ENCODE measurements at places on chromosomes 3 and 15. TPM values are rescaled to one million over a fixed set of nuclear protein-coding genes. Genes with fewer than 3 reads are reported as not detected.
A peak's percentile ranks its signal among the peaks of the same experiment; 100 is the strongest.

GRCh38 chr3:54535619-54536018 is 392.2 kb downstream of the LRTM1 start:
- DNase-seq, result no peak

- peak; percentile 81 for DNase-seq
These were observed 50.9 kb downstream of the MYL3 start for GRCh38 chr3:46812237-46812791.

- peak; percentile 53 for DNase-seq
These were observed 167.2 kb downstream of the MAGI1 start for GRCh38 chr3:65871305-65872141.

DNA sequence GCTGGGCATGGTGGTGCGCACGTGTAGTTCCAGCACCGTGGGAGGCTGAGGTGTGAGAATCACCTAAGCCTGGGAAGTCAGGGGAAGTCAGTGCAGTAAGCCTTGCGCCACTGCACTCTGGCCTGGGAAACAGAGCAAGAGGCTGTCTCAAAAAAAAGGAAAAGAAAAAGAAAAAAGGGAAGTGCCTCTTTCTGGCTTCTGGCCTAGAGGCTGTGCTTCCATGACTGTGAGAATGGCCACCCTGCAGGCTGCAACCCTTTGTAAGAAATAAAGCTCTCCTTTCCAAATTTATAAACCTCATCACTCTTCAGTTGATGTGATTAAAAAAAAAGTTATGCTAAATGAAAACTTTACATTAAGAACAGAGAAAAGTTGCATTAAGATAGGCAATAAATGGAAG is 774.3 kb downstream of the TUSC7 start:
- DNase-seq, result no peak

DNA sequence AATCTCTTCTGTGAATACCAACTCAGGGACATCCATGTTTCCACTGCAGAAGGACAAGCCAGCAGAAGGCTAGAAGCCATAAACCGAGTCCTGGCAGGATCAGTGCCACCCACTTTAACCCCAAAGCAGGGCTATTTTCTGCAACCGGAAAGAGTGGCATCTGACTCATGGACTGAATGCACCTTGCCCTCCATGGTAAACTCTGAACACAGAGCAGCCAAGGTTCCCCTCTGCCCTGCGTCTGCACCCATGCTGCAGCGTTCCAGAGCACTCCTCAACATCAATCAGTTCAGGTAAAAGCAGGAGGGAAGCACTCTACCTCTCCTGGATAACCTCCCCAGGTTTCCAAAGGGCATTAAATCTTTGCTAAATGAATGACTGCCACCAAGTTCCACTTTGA is 801 bp upstream of the NGRN start:
- DNase-seq, result peak; percentile 60

DNA sequence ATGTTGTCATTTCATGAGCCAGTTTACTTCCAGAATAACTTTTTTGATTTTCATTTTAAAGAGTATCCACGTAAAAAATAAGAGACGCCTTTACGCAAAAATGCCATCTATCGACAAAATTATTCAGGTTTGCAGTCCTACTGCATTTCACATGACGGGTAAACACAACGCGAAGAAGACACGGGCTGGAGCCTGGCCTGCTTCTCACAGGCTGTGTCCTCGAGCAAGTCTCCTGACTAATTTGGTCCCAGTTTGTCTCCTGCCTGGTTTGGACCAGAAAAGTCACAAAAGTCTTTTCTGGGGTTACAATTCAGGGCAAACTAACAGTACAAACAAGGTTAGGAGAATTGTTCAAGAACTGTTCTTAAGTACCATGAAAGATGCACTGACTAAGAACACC is 51.7 kb downstream of the CHSY1 start:
- DNase-seq, result no peak

DNA sequence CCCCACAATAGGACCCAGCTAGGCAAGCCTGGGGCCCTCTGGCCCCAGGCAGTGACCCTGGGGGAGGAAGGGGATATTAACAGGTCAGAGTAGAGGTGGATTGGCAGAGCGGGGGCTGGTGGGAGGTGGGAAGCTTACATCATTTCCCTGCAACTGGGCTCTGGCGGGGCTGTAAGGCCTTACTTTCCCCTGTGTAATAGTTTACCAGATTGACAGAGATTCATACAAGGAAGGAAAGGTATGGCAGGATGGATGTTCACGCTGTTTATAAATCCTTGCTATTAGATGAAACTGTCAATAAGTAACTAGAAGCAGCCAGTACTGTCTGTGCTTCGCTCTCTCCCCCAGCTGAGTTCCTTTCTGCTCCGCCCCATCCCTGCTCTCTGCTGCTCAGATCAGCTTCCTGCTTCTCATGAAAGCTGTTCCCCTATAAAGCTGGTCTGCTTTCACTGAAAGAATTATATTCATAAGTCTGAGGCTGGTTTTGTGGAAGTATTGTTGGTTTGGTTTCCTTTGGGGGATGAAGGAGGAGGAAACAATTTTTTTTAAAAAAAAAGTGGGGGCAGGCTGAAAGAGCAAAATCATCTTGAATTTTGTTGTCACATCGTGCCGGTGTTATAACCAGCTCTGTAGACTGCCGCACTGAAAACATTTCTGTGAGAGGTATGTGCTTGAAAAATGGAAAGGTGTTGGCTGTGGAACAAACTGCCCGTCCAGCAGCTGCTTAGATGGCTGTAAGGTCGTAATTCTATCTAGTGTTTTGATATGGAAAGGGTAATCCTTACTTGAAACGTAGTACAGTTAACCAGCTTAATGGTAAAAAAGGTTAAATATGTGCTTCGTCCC is 76.4 kb downstream of the BBX start:
- DNase-seq, result peak; percentile 18

GRCh38 chr15:39919748-39920509 is at the start of gene GPR176:
Gene GPR176 (minus strand): TSS chr15:39920266. CDS start chr15:39920026, 240 bp downstream.
- peak; percentile 31 for DNase-seq

DNA sequence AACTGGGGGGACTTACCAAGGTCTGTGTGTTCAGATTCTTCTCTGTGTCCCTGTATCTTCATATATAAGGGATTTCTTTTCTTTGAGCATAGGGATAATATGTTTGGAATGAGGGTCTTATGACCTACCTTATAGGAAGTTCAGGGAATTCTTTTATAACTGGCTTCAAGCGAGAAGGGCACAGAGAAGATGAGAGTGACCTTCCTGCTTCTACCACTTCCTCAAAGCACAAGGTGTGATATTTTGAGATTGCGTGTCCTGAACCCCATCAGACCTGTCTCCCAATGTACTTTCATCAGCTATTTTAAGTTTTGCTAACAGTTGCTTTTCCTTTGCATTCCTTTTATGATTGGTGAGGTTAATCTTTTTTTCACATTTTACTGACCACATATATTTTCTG is 3.1 kb upstream of the PSMD6 start:
- no peak for DNase-seq

- DNase-seq, result no peak
These were observed 28.8 kb upstream of the UACA start for GRCh38 chr15:70792171-70792573.

DNA sequence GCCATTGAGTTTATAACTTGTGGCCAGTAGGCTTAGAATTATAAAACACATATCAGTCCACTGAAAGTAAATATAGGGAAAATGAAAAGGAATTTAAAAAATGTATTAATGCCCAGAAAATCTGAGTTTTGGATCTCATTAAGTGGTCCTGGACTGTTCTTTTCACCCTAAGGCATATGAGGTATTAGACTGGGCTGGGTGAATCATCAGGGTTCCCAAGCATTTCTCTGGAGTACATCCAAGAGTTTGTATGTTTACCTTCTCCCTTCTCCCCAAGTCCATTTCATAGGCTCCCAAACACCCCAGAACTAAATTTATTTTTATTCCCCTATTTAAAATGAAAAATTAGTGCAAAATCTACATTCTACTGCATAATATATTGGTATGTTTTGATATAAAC is 31.9 kb upstream of the SPTSSB start:
- DNase-seq, result no peak

- no peak for DNase-seq
These were observed 3.3 kb upstream of the LRTM1 start for GRCh38 chr3:54931182-54931581.

DNA sequence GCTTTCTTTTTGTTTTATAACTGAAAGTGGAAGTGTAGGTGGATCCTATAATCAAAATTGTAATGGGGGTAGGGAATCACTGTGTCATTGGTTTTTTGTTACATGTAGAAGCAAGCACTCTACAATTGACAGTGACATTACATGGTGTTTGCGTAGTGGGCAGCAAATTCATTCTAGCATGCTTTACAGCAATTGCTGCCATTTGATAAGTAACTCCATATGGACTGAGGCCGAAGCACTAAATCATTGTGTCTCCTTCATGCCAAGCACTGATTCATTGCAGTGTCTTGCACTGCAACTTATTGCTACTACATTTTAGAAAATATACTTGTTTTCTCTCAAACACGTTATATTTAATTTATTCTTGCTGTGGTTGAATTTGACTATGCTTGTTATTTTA is 933.9 kb downstream of the NSUN3 start:
- no peak for DNase-seq

DNA sequence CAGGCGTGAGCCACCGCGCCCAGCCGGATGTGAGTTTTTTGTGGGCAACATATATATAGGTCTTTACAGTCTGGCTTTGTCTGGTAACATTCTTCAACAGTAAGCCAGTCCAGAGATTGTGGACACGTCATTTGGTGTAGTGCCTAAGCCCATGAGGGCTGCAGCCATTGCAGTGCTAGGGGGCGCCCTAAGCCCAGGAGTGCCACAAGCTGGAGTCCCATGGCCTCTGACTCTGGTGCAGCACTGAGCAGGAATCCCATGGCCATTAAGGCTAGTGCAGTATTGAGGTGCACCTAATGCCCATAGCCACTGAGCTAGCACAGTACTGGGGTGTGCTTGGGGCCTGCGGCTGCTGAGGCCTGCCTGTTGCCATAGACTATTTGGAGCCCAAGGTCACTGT is 136.4 kb upstream of the NDN start:
- DNase-seq, result no peak

GRCh38 chr3:194986208-194987043 is 284.5 kb downstream of the XXYLT1 start:
- DNase-seq, result no peak

The SH3GL3 gene
- not detected for total RNA-seq

The CCDC13 gene
- 0.60 TPM for total RNA-seq

DNA sequence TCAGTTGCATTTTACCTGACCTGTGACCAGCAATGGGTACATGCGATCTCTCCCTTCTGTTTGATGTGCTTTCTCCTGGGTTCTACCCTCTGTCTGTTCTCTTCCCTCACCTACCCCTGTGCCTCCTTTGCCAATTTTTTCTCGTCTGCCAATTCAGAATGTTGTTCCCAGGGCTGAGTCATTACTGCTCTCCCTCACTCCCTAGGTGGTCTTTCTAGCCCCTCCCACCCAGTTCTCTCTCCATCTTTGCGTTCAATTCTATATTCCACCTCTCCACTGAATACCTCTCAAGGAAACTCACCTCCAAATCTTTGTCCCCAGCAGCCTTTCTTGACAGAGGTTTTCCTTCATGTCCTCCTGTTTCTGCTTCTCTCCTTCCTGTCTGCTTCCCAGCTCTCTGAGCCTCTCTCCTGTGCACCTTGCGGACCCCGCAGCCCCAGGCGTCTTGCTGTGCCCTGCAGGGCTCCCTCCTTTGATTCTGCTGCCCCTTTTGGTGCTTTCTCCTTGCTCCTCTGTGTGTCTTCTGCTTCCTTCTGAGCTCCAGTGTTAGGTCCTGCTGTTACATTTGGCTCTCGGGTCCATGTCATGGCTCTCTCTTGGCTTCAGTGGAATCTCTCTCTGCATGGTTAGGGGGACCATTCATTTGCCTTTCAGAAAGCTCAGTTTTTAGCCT is 398.2 kb upstream of the TPM1 start:
- no peak for DNase-seq

GRCh38 chr3:185552358-185552877 is at the start of gene LIPH:
Gene LIPH (minus strand): TSS chr3:185552588. CDS start chr3:185552471, 117 bp downstream.
- DNase-seq, result no peak

- DNase-seq, result no peak
These were observed 10.4 kb downstream of the THBS1 start for GRCh38 chr15:39591141-39591895.

The NUP210 gene
- total RNA-seq, result 5.2 TPM

DNA sequence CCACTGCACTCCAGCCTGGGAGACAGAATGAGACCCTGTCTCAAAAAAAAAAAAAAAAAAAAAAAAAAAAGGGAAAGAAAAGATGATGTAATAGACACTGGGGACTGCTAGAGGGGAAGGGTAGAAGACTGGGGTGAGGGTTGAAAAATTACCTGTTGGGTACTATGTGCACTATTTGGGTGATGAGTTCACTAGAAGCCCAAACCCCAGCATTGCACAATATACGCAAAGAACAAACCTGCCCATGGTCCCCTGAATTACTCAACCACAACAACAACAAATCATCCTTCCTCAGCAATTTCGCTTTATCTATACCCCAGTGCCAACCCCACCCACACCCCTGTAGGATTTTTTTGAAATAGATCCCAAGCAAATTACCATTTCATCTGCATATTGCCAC is 13.5 kb downstream of the NIPA1 start:
- no peak for DNase-seq

GRCh38 chr3:141371882-141372281 is 3.6 kb downstream of the ZBTB38 start:
- DNase-seq, result no peak

- DNase-seq, result no peak
These were observed 20.7 kb upstream of the FBXL22 start for GRCh38 chr15:63576441-63576840.

GRCh38 chr15:28060005-28060404 is 39.1 kb downstream of the OCA2 start:
- no peak for DNase-seq

DNA sequence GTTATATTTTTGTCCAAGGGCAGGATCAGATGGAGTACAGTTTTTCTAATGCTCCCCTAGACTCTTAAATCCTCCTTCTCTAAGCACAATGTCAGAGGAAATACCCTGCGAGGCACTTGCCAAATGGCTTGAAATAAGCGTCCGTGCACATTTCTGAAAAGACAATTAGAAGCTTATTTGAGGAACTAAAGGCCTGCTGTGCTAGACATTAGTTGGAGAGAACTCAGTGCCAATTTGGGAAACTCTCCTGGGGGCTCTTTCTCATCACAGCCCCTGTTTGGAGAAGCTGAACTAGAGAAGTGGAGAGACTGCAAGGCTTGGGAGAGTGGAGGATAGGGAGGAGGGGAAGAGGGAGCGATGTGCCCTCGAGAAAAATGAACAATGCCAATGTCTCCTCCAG is 247.6 kb upstream of the C2CD4B start:
- DNase-seq, result no peak

The PLS1 gene
- total RNA-seq, result 0.52 TPM

- DNase-seq, result no peak
These were observed 18.7 kb upstream of the FOXP1 start for GRCh38 chr3:71602256-71602655.

- DNase-seq, result no peak
These were observed 99.6 kb downstream of the ABI3BP start for GRCh38 chr3:100893590-100893989.

Data from psoas muscle (tissue), 8 donors.